Activated T-cell treated with anti-CD3 and anti-CD28 coated beads, Interleukin-2, amount 50 U/mL, for 24 hours (primary cell): ENCODE measurements at places on chromosomes 1 and 21.

DNA sequence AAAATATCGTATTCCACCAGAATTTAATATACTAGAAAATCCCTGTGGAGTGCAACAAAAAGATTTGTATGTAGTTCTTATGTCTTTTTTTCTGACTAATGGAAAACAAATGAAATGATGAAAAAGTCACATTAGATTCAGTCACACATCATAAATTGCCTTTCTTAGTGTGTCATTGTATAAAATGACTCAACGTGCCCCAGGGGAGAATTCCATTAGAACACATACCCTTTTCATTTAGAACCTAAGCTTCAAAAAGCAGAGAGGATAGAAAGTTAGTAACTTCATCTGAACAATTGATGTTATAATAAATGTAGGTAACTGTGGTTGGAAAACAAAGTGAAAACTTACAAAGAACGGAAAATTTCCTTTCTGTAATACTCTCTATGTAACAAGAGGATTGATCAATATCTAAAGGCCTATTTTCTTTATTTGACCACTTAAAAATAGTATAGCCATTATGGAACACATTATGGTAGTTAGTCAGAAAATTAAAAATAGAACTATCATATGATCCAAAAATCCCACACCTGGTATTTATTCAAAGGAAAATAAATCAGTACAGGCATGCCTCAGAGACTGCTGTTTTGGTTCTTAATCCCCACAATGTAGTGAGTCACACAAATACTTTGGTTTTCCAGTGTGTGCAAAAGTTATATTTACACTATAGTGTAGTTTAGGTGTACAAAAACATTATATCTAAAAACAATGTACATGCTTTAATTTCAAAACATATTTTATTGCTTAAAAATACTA lies 1016.1 kb downstream of the KCNT2 start:
- no peak overlapping the region for H3K27ac ChIP-seq
- no peaks in the 10 kb centered on the region for H3K4me1 ChIP-seq
- no peaks in the 10 kb centered on the region for H3K36me3 ChIP-seq
- no peak overlapping the region for H3K4me3 ChIP-seq

DNA sequence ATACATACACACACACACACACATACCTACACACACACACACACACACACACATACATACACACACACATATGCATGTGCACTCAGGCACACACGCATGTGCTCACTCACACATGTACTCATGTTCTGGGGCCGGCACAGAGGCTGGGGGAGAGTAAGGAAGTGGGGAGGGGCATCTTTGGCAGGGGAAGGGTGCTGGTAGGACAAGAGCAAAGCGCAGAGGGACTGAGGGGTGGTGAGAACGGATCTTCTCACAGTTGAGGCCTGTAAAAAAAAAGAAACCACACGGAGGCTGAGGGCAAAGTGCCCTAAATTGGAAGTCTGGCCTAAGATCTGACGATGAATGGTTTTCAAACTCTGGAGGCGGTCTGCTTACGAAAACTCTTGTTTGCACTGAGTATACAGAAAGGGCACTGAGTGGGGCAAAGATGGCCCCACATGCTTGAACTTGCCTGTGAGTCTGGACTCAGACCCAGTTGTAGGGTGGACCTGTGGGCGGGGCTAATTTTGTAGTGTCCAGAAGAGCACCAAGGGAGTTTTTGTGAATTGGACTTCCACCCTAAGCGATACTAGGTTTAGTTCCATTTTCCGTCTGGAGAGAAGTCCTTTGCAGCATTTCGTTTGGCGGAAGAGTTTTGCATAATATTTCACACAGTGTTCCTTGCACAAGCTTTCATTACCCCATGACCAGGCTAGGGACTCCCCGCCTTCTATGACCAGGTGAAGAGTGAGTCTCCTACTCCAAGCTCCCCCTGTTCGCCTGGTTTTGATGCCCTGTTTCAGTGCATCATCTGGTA lies 79.3 kb upstream of the LYST start:
- no peaks in the 10 kb centered on the region for H3K36me3 ChIP-seq
- DNase-seq = peak; percentile 22
- H3K4me1 ChIP-seq = peaks cover 4% of the 10 kb centered on the region
- no peak overlapping the region for H3K27ac ChIP-seq

GRCh38 chr1:180773210-180773865 lies 139.4 kb upstream of the KIAA1614 start:
- no peak overlapping the region for H3K27ac ChIP-seq
- H3K27me3 ChIP-seq = no peaks in the 10 kb centered on the region
- H3K36me3 ChIP-seq = no peaks in the 10 kb centered on the region

DNA sequence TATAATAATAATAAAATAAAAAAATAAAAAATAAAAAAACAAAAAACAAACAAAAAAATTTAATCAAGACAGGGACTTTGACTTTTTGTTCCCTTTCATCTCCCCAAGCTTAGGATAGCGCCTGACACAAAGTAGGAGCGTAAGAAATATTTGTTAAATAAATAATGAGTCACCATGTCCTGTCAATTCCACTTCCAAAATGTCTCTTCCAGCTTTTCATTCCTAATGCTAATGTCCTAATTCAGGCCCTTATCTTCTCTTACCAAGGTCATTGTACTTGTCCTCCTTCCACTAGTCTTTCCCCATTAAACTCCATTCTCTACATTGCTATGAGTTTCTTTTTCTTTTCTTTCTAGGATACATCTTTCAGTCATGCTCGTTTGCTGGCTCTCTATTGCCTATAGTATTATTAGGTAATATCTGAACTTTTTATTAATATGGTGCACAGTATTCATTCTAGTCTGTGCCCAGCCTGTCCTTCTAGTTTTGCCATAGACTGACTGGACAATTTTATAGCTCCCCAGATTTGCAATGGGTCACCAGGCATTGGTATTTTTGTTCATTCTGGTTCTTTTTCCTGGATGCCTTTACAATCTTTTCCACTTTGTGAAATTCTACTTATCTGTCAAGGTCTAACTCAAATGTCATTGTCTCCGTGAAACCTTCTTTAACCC lies 11.4 kb downstream of the NEXN start:
- no peaks in the 10 kb centered on the region for H3K36me3 ChIP-seq
- no peaks in the 10 kb centered on the region for H3K27me3 ChIP-seq
- no peak for DNase-seq

DNA sequence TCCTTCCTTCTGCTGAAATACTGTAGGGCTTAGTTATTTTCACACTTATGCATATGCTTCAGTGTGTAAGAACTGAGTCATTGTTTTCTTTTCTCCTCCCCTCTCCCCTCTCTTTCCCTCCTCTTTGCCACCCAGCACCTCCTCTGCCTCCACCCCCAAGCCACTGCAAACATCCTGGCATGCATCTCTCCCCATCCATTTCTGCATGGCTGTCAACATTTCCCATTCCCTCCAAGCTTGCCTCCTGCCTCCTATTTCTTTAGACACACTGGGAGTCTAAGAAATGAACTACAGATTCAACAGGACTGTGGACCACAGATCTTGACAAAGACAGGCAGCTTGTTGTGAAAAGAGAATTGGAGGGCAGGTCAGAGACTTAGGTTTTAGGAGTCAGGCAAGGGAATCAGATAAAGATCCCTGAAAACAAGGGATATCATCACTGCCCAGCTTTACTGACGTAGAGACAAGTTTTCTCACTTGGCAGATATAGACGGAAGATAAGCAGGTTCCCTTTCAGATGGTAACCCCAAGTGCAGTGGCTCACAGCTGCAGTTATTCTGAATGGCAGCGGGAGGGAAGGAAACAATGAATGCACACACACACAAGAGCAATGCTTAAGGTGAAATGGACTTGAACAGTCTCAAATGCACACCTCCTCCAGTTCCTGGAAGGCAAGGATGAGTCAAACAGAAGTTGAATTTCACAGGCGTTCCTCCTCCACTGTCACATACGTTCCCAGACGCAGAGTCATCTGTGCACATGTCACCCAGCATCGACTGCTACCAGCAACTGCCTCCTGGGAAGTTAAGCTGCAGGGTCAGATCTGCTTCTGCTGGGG lies 56.1 kb downstream of the HIVEP3 start:
- H3K27ac ChIP-seq = peak overlapping the region; percentile 97
- H3K36me3 ChIP-seq = no peaks in the 10 kb centered on the region
- H3K4me3 ChIP-seq = peak overlapping the region; percentile 47

GRCh38 chr1:172581779-172582178 lies 48.8 kb downstream of the SUCO start:
- no peak overlapping the region for H3K27ac ChIP-seq
- DNase-seq = no peak
- H3K27me3 ChIP-seq = no peaks in the 10 kb centered on the region
- peaks cover 68% of the 10 kb centered on the region for H3K36me3 ChIP-seq

- DNase-seq = no peak
- H3K27me3 ChIP-seq = no peaks in the 10 kb centered on the region
- peaks cover 7% of the 10 kb centered on the region for H3K4me1 ChIP-seq
- no peak overlapping the region for H3K27ac ChIP-seq
- H3K36me3 ChIP-seq = no peaks in the 10 kb centered on the region
Measured at GRCh38 chr21:44478124-44478800, 23.0 kb downstream of the LRRC3 start.

DNA sequence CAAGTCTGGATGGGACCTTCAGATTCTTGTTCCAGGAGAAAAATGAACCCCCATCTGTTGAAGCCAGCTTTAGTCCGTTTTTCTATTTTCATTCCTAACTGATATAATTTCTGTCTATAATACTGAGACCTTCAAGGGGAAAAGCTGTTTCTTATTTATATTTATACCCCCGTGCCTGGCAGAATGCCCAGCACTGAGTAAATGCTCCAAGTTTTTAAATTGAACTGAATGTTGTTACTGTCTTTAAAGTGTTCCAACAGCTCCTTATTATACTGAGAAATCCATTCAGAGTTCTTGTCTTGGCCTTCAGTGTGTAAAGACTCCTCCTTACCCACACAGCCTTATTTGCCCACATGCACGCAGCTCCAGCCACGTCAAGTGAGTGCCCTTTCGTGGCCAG lies 178.6 kb upstream of the HMGB4 start:
- no peaks in the 10 kb centered on the region for H3K36me3 ChIP-seq
- no peak for DNase-seq
- peaks cover 34% of the 10 kb centered on the region for H3K27me3 ChIP-seq
- no peaks in the 10 kb centered on the region for H3K4me1 ChIP-seq
- H3K27ac ChIP-seq = no peak overlapping the region
- no peak overlapping the region for H3K4me3 ChIP-seq

GRCh38 chr21:25626757-25627156 lies 12.3 kb upstream of the JAM2 start:
- H3K27ac ChIP-seq = no peak overlapping the region
- no peaks in the 10 kb centered on the region for H3K4me1 ChIP-seq
- no peak overlapping the region for H3K4me3 ChIP-seq
- no peak for DNase-seq

GRCh38 chr21:29238053-29238966 lies 60.4 kb upstream of the BACH1 start:
- H3K4me3 ChIP-seq = no peak overlapping the region
- peaks cover 29% of the 10 kb centered on the region for H3K4me1 ChIP-seq
- no peaks in the 10 kb centered on the region for H3K36me3 ChIP-seq
- no peak for DNase-seq
- peaks cover 23% of the 10 kb centered on the region for H3K27me3 ChIP-seq
- no peak overlapping the region for H3K27ac ChIP-seq

- no peak overlapping the region for H3K27ac ChIP-seq
- no peaks in the 10 kb centered on the region for H3K27me3 ChIP-seq
- no peak overlapping the region for H3K4me3 ChIP-seq
- no peak for DNase-seq
- H3K36me3 ChIP-seq = peaks cover 74% of the 10 kb centered on the region
Measured at GRCh38 chr1:9746651-9747050, 77.1 kb downstream of the CLSTN1 start.

DNA sequence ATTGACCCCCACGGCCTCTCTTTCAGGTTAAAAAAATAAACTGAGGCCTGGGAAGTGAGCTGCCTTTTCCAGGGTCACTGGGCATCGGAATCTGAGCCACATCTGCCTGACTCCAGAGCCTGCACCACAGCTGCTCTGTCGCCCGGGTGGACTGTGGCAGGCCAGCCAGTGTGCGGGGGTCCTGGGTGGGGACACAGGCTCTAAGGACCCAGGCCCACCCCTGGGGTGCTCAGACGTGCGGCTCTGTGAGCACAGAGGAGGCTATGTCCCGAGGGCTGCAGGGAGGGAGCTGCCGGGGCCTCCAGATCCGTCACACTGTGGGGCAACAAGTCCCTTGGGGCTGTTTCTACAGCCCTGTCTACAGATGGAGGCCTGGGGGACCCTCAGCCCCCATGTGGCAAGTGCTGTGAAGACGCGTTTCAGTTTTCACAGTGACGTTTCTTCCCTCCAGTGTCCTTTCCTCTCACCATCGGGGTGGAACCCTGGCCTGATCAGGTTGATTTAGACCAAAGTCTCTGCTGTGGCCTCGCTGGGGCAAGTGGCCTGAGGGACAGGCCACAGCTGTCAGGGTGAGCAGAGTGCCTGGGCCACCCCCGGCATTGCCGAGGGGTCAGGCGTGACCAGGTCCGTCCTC lies 39.2 kb upstream of the ACTRT2 start:
- peak; percentile 7 for DNase-seq
- no peaks in the 10 kb centered on the region for H3K36me3 ChIP-seq
- H3K4me3 ChIP-seq = no peak overlapping the region

GRCh38 chr21:24023936-24024335 lies 1583.3 kb downstream of the MRPL39 start:
- H3K4me1 ChIP-seq = no peaks in the 10 kb centered on the region
- no peak overlapping the region for H3K27ac ChIP-seq
- H3K4me3 ChIP-seq = no peak overlapping the region
- no peak for DNase-seq
- H3K36me3 ChIP-seq = no peaks in the 10 kb centered on the region

DNA sequence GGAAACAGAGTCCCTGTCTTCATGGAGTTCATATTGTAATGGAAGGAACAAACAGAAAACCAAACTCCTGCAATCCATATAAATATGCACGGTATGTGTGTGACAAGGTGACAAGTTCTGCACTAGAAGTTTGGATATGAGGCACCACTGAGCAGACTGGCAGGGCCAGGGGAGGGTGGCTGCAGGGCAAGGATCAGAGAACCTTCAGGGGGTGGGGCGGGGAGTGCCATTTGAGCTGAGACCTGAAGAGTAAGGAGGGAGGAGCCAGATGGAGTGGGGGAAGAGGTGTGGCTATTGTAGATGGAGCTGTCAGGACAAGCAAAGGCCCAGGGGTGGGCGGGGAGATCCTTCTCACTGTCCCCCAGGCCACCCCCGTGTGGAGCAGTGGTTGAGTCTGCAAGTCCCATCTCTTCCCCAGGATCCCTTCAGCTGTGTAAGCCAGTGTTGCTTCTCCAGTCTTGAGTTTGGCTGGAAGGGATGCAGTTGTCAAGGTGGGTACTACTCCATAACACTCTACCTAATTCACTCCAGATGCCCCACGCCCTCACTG lies 76.4 kb downstream of the ATP5PO start:
- H3K27me3 ChIP-seq = no peaks in the 10 kb centered on the region
- H3K27ac ChIP-seq = no peak overlapping the region
- H3K4me3 ChIP-seq = no peak overlapping the region
- DNase-seq = no peak
- H3K4me1 ChIP-seq = no peaks in the 10 kb centered on the region
- H3K36me3 ChIP-seq = no peaks in the 10 kb centered on the region

DNA sequence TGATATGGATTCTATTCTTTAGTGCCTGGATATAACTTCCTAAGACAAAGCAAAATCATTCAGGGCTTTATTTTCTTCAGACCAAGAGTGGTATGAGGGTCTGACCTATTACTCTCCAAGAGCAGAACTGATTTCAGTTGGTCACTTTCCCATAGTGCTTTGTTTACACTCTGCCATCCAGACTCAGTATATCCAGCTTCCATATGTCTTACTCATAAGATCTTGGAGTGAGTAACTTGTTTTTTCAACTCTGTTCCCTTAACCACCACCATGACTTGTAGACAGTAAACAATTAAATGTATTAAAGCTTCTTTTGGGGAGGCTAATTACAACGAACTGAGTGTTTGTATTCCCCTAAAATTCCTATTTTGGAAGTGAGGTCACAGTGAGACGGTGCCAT lies 83.4 kb downstream of the USP24 start:
- H3K4me3 ChIP-seq = no peak overlapping the region
- peaks cover 42% of the 10 kb centered on the region for H3K4me1 ChIP-seq
- DNase-seq = no peak
- no peaks in the 10 kb centered on the region for H3K27me3 ChIP-seq
- no peak overlapping the region for H3K27ac ChIP-seq
